ENCODE measurements at places on chromosomes 12 and 14. TPM values are rescaled to one million over a fixed set of nuclear protein-coding genes. Genes with fewer than 3 reads are reported as not detected.

Gene ACSS3
- total RNA-seq = 27.9 TPM

Gene KIF5A
- 1,034 TPM for total RNA-seq

Gene TRIM9
- total RNA-seq = 226 TPM

Gene COQ6
- 28.6 TPM for total RNA-seq

Gene TMEM132C
- 14.9 TPM for total RNA-seq

Gene LPAR5
- 6.7 TPM for total RNA-seq

Gene SYNDIG1L
- 3.3 TPM for total RNA-seq

Gene C3AR1
- 4.2 TPM for total RNA-seq

Gene AQP2
- total RNA-seq = not detected

Gene PPP1R36
- total RNA-seq = 2.7 TPM

Gene HOMEZ
- 11.1 TPM for total RNA-seq

Gene CLEC1B
- not detected for total RNA-seq

Gene LHX5
- not detected for total RNA-seq

Gene OR6C2
- not detected for total RNA-seq

Gene PRR4
- total RNA-seq = 14.1 TPM

DNA sequence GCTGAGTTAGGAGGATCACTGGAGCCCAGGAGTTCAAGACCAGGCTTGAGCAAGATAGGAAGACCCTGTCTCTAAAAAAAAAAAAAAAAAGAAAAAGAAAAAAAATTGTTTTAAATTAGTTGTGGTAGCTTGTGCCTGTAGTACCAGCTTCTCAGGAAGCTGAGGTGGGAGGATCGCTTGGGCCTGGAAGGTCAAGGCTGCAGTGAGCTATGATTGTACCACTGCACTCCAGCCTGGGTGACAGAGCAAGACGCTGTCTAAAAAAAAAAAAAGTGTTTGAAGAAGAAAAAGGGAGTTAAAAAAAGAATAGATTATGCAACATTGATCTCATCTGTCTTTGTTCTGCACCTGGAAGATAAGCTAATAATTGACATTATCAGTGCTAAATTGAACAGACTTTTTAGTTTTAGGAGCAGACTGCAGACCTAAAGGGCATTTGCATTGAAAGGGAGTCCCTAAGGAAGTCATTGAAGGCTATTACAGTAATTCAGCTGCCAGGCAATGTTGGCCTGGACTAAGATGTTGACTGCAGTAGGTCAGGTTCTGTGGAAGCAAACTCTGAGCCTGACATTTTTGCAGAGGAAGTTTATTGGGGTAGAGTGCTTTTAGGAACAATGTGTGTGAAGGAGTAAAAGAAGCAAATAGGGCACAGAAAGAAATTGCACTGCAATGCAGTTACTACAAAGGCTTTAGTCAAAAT is 215.8 kb downstream of the PCNX1 start:
- no peak for DNase-seq

- DNase-seq = no peak
Measured at GRCh38 chr12:109462868-109463692, 14.0 kb downstream of the KCTD10 start.

GRCh38 chr12:5076761-5077160 is 33.1 kb downstream of the KCNA5 start:
- no peak for DNase-seq

DNA sequence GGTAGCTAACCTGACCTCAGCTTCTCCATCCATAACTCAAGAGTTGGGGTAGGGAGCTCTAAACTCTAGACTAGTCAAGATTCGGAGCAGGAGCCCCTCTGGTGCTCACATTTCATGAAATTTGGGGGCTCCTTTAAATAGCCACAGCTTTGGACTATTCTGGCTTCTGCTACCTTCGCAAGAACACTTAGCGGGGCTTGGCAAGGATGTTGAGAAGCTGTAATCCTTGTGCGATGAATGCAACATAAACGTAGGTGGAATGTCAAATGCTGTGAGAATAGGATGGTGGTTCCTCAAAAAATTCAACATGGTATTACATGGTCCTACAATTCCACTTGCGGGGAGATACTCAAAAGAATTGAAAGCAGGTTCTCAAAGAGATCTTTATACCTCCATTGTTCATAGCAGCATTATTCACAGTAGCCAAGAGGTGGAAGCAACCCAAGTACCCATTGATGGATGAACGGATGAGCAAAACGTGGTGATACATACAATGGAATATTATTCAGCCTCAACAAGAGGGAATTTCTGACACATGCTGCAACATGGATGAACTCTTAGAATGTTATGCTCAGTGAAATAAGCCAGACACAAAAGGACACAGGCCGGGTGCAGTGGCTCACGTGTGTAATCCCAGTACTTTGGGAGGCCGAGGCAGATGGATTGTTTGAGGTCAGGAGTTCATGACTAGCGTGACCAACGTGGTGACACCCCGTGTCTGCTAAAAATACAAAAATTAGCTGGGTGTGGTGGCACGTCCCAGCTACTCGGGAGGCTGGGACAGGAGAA is 73.8 kb downstream of the ACTN1 start:
- peak; percentile 57 for DNase-seq

DNA sequence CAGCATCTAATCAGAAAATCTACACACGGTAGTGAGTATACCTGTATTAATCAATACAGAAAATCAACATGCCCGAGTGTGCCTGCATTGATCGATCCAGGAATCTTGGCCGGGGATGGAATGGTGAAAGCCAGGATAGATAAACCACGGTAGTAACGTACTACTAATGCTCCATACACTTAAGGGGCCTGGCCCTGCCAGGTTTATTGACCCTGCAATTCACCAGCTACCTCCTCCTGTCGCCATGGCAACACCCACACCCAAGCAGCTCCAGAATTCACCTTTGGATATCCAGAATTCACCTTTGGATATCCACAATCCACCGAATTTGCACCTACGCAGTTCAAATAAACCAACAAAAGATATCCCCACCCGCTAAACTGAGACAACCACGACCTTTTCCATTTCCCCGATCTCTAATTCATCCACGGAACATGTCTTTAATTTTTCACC is 14.8 kb upstream of the CALM1 start:
- DNase-seq = no peak

GRCh38 chr12:123873793-123874192 is 98.8 kb downstream of the CCDC92 start:
- DNase-seq = no peak

- no peak for DNase-seq
Measured at GRCh38 chr12:93563807-93564538, 8.5 kb upstream of the SOCS2 start.

DNA sequence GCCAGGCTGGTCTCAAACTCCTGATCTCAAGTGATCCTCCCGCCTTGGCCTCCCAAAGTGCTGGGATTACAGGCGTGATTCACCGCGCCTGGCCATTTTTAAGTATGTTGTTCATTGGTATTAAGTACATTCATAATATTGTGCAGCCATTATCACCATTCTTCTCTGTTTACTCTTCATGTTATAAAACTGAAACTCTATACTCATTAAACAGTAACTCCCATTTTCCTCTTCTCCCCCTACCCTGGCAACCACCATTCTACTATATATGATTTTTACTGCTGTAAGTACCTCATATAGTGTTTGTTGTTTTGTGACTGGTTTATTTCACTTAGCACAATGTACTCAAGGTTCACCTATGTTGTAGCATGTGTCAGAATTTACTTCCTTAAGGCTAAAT is 23.1 kb downstream of the METAP2 start:
- no peak for DNase-seq

- DNase-seq = no peak
Measured at GRCh38 chr12:19382563-19382962, 56.7 kb upstream of the AEBP2 start.

GRCh38 chr12:103558879-103559278 is 28.2 kb upstream of the STAB2 start:
- no peak for DNase-seq

- DNase-seq = peak; percentile 69
Measured at GRCh38 chr12:13000925-13001774, 1.1 kb upstream of the HEBP1 start.

GRCh38 chr14:19920021-19920657 is at the start of gene OR4K5:
Gene OR4K5 (plus strand): TSS chr14:19920607. CDS start chr14:19920607, 0 bp downstream.
- no peak for DNase-seq

DNA sequence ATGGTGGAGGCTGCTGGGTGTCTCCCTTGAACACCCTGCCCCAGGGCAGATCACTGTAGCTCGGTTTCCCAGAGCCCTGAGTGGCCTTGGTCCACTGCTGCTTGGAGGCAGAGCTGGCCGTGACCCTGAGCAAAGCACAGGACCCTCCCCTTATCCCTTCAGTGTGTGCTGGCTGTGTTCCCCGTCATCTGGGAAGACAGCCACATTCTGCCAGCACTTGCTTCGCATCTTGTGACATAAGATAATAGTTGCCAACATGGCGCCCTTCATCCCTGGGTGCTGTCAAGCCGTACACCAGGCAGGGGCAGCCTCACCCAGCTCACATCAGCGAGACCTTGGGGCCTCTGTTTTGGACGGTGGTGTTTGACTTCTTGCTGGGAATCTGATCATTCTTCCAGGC is 12.1 kb upstream of the ALDH2 start:
- DNase-seq = no peak

GRCh38 chr14:63418020-63418419 is 99.3 kb upstream of the GPHB5 start:
- no peak for DNase-seq

- no peak for DNase-seq
Measured at GRCh38 chr14:54803396-54803795, 99.2 kb downstream of the GCH1 start.

- DNase-seq = no peak
Measured at GRCh38 chr12:91205811-91206210, 23.2 kb upstream of the DCN start.

DNA sequence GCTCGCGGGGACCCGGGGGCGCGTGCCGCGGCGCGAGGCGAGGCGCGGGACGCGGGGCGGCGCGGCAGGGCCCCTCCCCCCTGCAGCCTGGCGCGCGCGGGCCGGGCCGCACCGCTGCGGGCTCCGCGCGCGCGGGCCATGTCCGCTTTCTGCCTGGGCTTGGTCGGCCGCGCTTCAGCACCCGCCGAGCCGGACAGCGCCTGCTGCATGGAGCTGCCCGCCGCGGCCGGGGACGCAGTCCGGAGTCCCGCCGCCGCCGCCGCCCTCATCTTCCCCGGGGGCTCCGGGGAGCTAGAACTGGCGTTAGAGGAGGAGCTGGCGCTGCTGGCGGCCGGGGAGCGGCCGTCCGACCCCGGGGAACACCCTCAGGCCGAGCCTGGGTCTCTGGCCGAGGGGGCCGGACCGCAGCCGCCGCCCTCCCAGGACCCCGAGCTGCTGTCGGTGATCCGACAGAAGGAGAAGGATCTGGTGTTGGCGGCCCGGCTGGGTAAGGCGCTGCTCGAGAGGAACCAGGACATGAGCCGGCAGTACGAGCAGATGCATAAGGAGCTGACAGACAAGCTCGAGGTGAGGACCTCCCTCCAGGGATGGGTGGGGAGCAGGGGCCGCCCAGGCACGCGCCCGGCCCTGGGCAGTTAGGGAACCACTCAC is 820 bp downstream of the BICDL1 start:
- peak; percentile 39 for DNase-seq

- DNase-seq = no peak
Measured at GRCh38 chr14:95564060-95564459, 29.2 kb downstream of the GLRX5 start.

DNA sequence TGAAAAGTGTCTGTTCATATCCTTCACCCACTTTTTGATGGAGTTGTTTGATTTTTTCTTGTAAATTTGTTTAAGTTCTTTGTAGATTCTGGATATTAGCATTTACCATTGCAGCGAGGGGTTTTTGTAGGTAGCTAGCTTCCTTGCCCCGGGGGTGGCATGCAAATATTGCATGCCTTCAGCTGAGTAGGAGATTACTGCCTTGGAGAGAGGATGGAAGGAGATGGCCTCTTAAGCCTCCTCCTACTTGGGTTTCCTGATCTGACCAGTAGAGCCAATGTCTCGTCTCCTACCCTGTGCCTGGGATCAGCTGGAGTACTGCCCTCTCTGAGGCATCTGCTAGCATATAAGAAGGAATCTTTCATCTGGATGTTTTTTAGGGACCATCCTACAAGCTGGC is 134.4 kb upstream of the CCND2 start:
- no peak for DNase-seq

DNA sequence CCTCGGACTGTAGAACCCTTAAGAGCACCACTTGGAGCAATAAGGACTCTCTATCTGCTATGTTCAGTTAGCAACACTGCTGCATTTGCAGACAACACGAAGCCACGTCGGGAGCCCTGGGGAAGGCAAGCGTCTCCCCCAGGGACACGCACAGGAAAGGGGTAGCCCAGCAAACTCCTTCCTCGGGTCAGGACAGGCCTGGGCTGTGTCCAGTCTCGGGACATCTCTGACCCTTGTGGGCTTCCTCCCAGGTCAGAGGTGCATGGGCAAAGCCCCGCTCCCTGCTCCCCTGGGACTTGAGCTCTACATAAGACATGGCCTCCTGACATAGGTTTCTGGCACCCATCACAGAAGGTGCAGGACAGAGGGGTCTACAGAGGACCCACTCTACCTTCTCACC is 119.5 kb downstream of the PIWIL1 start:
- DNase-seq = no peak

DNA sequence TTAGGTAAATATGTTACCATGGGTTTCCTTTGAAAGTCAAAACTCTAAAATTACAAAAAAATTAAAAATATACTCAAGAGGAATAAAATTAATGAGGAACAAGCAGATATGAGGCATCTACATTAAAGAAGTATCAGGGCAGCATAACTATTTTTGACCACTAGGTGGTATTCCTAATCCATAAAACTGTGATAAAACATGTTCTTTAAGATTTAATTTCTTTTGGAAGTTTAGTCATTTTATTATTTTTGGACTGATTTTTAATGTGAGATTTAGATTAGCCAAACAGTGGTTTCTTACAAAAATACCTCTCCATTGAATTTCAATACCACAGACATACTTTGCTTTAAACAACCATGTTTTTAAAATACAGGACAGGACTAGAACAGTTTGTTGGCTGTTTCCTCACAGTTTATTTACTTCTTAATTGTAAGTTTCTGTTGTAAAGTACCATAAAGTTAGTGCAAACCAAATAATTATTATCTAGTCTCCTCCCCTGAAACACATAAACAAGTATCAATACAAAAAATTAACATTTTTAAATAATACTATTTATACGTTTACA is 49.8 kb downstream of the NTS start:
- DNase-seq = no peak

DNA sequence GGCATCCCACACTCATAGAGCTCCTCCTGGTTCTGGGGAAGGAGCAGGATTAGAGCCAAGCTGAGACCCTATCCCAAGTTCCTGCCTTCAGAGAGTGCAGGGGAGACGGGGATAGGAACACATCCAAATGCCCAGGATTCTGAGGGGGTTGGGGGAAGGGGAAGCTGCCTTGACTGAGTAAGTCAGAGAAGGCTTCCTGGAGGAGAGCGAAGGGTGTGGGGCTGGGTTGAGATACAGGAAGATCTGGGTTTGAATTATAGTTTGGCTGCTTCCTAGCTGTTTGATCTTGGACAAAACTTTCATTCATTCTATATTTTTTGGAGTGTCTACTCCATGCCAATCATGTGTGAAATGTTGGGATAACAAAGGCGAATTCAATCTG is 8.0 kb upstream of the AQP2 start:
- no peak for DNase-seq

- no peak for DNase-seq
Measured at GRCh38 chr14:73710737-73711136, 3.4 kb downstream of the PNMA1 start.

All from dorsolateral prefrontal cortex (tissue), 122 donors.